CD14-positive monocyte (primary cell): ENCODE measurements at places on chromosomes 1 and 21. TPM values are rescaled to one million over a fixed set of nuclear protein-coding genes. Genes with fewer than 3 reads are reported as not detected.

WNT4 gene
- polyA plus RNA-seq, result not detected

GRCh38 chr1:244545511-244545910 lies 84.4 kb downstream of the CATSPERE start:
- no peak for DNase-seq
- no peak overlapping the region for H3K27ac ChIP-seq
- H3K4me3 ChIP-seq, result no peak overlapping the region
- no peaks in the 10 kb centered on the region for H3K4me1 ChIP-seq
- no peaks in the 10 kb centered on the region for H3K36me3 ChIP-seq
- H3K27me3 ChIP-seq, result no peaks in the 10 kb centered on the region

NIT1 gene
- 35.7 TPM for polyA plus RNA-seq

DNA sequence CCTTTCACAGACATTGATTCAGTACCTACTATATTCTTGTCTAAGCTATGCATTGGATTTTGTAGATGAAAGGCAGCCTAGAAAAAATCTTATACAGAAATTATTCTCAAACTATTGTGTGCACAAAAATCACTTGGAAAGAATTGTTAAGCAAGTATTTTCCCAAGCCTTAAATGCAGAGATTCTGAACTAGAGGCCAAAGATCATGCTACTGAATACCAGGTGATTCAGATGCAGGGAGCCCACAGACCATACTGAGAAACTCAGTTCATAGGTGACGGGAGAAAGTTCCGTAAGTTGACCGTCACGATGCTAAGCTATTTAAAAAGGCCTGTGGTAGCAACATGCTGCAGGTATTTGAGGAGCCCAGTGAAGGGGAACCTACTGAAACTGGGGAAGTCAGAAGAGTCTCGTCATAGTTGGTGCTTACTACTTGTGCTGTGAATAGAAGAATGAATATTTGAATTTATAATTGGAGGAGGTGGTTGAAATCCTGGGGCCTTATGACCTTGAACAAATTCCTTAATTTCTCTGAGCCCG lies 150.8 kb downstream of the NFIA start:
- H3K4me1 ChIP-seq, result no peaks in the 10 kb centered on the region
- no peak overlapping the region for H3K27ac ChIP-seq
- DNase-seq, result no peak
- no peaks in the 10 kb centered on the region for H3K27me3 ChIP-seq
- H3K4me3 ChIP-seq, result no peak overlapping the region
